Mesendoderm (in vitro differentiated cells): ENCODE measurements at places on chromosomes 1 and 21.
A peak's percentile ranks its signal among the peaks of the same experiment; 100 is the strongest.

GRCh38 chr1:28160782-28161266 lies 15.7 kb downstream of the PTAFR start:
- DNase-seq = no peak

DNA sequence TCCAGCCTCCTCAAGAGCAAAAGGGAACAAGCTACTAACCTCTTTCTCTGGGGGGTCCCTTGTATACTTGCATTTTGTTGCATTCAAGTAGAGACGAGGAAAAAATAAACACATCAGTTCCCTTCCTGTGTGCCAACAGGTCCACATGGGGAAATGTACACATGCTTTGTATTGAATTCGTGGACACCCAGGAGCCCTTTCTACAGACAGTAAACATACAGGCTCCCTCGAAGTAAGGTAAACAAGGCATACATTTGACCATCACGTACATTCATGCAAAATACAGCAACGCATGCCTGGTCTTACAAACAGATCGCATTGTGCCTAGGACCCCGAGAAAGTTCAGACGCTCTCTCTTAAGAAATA lies 1.1 kb downstream of the KCND3 start:
- no peak for DNase-seq

- no peak for DNase-seq
These were observed 28.4 kb downstream of the CACHD1 start for GRCh38 chr1:64498325-64498724.

DNA sequence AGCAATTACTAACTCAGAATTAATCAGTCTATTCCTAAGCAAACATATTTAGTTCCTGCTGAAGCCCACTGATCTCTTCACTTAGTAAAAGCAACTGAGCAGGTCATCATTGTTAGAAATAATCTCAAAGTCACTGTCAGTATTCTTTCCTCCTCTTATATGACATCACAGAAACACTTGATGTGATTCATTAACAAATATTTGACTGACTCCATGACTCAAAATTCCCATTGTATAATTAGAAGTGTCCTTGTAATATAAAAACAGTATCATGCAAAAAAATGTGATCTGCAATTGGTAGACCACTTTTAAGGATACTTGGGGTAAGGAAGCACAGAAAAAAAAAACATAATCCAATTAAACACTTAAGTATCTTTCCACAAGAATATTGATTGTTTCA lies 194.4 kb downstream of the DPYD start:
- no peak for DNase-seq

GRCh38 chr1:151828921-151829320 lies 2.7 kb downstream of the RORC start:
- peak; percentile 91 for DNase-seq

DNA sequence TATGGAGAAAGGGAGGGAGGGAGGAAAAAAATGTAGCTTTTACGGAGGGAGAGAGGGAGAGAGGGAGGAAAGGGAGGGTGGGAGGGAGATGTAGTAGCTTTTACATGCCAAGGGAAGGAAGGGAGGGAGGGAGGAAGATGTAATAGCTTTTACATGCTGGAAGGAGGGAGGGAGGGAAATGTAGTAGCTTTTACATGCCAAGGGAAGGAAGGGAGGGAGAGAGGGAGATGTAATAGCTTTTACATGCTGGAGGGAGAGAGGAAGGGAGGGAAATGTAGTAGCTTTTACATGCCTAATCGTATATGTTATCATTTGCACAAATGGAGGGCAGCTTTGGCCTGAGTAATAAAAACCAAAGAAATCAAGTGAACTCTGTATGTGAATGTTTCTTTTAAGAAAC lies 35.6 kb downstream of the EEIG2 start:
- DNase-seq = peak; percentile 73

- DNase-seq = no peak
These were observed 7.7 kb upstream of the BCL2L15 start for GRCh38 chr1:113895098-113895497.

DNA sequence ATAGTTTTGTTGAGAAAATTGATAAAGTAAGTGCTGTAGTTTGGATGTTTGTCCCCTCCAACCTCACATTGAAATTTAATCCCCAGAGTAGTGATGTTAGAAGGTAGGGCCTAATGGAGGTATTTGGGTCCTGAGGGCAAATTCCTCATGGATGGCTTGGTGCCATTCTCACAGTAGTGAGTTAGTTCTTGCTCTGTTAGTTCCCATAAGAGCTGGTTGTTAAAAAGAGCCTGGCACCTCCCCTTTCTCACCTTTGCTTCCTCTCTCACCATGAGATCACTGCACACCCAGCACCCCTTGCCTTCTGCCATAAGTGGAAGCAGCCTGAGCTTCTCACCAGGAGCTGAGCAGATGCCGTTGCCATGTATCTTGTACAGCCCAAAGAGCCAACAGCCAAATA lies 354.8 kb upstream of the NFIA start:
- DNase-seq = peak; percentile 94

- no peak for DNase-seq
These were observed 13.3 kb upstream of the PCBP3 start for GRCh38 chr21:45630066-45630694.

- DNase-seq = peak; percentile 76
These were observed 2.3 kb downstream of the KLHDC8A start for GRCh38 chr1:205354259-205355074.

- DNase-seq = no peak
These were observed 53.9 kb downstream of the DUSP10 start for GRCh38 chr1:221687836-221688487.

- DNase-seq = no peak
These were observed 337.5 kb upstream of the LRRC7 start for GRCh38 chr1:69230208-69230607.

GRCh38 chr1:40132383-40133311 lies 28.5 kb upstream of the RLF start:
- DNase-seq = no peak

- no peak for DNase-seq
These were observed 17.3 kb downstream of the CD58 start for GRCh38 chr1:116553386-116554115.

DNA sequence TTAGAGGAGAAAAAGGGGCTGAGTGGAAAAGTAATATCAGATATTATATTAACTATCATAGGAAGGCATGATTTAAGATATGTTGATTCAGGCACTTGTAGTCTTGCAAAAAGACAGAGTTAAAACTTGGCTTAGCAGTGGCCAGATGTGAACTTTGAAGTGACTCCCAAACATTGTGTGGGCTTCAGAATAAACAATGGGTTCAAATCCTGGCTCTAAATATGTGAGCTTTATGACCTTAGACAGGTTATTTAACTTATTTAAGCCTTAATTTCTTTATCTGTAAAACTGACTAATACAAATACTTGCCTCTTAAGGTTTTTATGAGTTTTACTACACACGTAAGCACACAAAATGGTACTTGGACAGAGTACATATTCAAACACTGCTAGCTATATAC lies 85.9 kb downstream of the TNFSF18 start:
- no peak for DNase-seq

DNA sequence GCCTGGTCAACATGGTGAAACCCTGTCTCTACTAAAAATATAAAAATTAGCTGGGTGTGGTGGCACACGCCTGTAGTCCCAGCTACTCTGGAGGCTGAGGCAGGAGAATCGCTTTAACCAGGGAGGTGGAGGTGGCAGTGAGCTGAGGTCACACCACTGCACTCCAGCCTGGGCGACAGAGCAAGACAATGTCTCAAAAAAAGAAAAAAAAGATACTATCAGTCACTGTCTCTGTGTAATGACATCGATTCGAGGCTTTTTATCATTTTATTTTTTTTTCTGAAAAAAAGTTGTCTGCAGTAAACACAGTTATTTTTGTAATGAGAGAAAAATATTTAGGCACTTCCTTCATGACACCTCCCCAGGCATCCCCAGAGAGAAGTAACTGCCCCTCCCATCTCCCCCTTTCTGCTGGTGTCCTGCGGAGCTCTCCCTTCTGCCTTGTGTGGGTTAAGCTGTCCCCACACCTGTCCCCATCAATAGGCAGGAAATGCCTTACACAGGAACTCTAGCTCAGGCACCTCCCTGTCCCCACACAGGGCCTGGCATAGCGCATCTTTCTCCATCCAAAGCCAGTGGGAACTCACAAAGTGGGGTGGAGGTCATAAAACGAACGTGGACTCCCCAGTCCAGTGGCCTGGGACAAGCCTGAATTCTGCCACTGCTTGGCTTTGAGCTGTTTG lies 132.0 kb downstream of the SYF2 start:
- no peak for DNase-seq

GRCh38 chr1:37001703-37002102 lies 32.6 kb downstream of the GRIK3 start:
- peak; percentile 11 for DNase-seq

GRCh38 chr1:235918465-235918864 lies 51.8 kb upstream of the LYST start:
- DNase-seq = no peak

DNA sequence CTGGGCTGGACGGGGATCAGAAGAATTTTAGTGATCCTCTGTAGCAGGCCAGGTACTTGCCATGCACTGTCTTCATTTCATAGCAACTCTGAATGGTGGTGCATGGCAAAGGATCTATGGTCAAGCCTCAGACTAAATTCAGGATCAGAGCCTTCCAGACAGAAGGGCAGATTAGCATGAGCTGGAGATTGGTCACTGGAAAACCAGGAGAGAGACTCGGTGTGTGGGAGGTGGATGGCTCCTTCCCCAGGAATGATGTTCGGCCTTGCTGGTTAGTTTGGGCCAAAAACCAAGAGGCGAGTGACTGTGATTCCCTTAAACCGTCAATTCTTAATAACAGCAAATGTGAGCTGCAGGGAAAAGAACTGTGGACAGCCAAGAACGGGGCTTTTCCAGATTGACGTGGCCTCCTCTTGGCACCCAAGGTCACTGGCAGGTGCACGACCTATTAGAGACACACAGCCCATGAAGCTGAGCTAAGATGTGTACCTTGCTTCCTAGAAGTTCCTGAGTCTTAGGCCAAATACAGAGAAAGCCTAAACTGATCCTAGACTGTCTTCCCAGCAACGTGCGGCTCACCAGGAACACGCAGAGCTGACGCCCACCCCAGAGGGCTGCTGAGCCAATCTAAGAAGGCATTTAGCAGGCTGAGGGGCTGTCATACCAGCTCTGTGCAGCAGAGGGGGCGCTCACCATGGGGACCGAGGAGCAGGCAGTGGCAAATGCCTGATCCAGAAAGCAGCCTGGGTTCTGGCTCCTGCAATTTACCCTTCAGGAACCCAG lies 18.5 kb downstream of the ALDH4A1 start:
- DNase-seq = peak; percentile 79

DNA sequence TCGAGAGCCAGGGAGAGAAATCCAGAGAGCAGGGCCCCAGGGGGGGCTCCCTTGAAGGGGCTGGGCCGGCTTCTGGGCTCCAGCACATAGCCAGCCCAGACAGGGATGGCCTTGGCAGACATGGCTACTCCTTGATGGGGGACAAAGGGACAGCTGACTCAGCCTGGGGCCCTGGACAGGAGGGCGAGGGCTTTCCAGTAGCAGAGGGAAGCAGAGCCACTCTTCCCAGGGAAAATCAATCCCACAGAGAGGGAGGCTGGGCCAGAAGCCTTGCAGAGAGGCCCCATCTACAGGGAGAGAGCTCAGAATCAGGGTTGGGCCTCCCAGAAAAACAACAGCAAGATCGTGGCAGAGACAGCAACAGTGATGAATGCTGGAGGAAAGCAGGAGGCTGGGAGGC lies 15.6 kb downstream of the IGFN1 start:
- DNase-seq = no peak

- peak; percentile 97 for DNase-seq
These were observed 3.3 kb upstream of the FCRL6 start for GRCh38 chr1:159798893-159799292.

DNA sequence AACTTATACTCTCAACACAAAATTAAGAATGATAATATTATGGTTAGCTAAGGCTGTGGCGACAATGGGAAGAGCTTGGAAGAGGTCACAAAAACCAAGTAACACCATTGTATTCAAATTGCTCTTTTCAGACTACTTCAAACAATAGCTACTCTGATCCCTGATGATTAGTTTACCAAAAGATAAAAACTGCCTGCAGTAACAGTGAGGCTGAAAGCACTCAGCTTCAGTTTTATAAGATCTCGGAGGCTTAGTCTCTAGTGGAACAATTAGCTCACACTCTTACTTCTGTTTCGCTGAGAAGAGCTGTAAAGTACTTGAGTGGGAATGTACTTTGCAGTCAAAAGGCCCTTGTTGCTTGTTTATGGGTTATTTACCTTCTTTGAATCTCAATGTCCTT lies 278.5 kb downstream of the LRRC7 start:
- peak; percentile 86 for DNase-seq

DNA sequence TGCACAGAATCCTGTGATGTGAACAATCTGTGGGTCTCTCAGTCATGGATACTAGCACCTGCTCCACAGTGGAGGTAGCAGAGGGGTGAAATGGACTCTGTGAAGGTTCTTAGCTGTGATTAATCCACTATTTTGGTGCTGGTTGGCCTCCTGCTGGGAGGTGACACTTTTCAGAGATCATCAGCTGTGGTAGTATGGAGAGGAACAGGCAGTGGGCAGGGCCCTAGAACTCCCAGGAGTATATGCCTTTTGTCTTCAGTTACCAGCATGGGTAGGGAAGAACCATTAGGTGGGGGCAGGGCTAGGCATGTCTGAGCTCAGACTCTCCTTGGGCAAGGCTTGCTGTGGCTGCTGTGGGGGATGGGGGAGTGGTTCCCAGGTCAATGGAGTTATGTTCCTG lies 54.0 kb upstream of the KCNJ15 start:
- DNase-seq = peak; percentile 10
